Vagina (tissue), 2 donors: ENCODE measurements at places on chromosomes 2 and 18. TPM values are rescaled to one million over a fixed set of nuclear protein-coding genes. Genes with fewer than 3 reads are reported as not detected.

- DNase-seq = no peak
These were observed 93.9 kb downstream of the RHOB start for GRCh38 chr2:20540587-20541293.

- no peak for DNase-seq
These were observed 321.8 kb downstream of the KCNJ3 start for GRCh38 chr2:155020246-155020645.

DNA sequence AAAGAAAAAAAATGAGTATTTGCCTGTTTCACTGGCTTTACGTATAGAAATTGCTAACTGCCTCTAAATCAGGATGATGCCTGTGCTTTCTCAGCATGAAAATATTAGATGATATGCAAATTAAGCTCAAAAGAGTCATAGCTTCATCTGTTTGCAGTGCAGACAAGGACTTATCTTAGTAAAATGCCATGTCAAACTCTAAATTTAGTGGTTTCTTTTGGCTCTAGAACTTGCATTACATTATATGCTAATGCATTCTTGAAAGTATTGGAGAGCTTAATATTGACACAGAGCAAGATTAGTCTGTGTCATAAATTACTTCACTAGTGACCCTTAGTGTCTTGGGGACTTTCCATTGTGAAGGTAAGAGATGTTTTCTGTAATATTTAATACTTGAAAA is 1109.1 kb upstream of the NRXN1 start:
- DNase-seq = no peak

IKZF2 gene
- 29.2 TPM for total RNA-seq

GRCh38 chr2:127453392-127454171 is 35.4 kb downstream of the PROC start:
- DNase-seq = no peak

COL3A1 gene
- 123 TPM for total RNA-seq

DNA sequence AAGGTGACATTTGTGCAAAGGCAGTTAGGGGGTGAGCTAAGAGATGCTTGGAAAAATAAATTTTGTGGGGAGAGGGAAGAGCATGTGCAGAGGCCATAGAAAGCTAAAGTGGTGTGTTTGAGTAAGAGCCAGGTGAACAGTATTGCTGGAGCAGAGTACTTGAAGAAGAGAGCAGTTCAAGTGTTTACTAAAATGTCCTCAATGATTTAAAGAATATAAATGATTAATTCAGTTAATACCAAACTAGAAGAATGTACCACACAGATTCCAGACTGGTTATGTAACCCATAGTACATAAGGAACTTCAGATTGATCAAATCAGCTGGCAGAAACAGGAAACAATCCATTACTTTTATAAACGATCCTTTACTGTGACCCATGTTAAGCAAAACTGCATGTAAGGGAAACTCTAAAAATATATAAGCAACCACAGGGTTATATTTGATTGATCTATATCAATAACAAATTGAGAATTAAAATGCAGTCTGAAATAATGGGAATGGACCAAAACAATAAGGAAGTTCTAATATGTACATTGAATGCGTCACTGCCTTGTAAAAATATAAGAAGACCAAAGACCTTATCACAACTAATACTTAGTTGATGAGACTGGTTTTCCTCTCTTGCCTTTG is 76.9 kb downstream of the LDAH start:
- DNase-seq = no peak

TBR1 gene
- total RNA-seq = not detected

- no peak for DNase-seq
These were observed 1378.8 kb upstream of the DDX18 start for GRCh38 chr2:116435648-116436047.

KCNE4 gene
- 4.9 TPM for total RNA-seq

TEX51 gene
- total RNA-seq = not detected

GRCh38 chr2:149766339-149766738 is 178.8 kb upstream of the MMADHC start:
- no peak for DNase-seq

- DNase-seq = no peak
These were observed 19.1 kb upstream of the LRRTM1 start for GRCh38 chr2:80323610-80324009.

TMEM198 gene
- total RNA-seq = 1.5 TPM

DNA sequence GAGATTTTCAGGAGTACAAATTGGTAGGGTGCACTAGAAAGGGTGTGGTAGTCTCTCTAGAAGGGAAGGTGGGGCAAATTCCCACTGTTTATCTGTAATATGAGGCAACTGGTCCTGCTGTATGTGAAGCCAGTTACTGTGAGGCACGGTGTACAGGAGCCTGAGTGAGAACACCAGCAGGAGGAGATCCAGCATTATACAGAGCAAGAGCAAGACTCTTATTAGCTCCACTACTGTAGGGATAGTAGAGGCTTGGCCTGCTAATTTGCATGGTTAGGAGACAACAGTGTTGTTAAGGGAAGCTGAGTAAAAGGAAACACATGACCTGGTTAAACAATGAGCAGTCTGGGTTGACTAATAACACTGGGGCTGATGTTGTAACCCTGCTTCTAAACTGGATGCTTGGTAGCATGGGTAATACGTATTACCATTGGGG is 76.3 kb upstream of the WDSUB1 start:
- DNase-seq = no peak

GRCh38 chr2:130729322-130730299 is 741 bp downstream of the GPR148 start:
- no peak for DNase-seq

GRCh38 chr2:201345625-201346213 is 11.4 kb downstream of the FLACC1 start:
- no peak for DNase-seq

DNA sequence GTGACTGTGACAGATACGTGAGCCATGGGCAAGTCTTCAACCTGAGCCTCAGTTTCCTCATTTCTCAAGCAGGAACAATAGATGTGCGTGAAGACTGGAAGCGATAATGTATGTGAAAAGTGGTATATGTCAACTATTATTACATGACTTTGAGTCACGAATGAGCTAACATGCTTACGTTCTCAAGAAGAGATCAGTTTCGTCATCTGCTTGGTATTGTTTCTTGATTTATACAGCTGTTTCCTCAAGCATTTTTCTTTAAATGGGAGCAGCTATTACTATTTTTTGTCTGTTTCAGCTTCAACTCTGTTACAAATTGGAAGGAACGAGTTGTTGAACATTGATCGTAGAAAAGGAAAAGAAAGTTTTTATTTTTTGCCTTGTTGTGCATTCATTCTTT is 48.5 kb upstream of the THOC1 start:
- no peak for DNase-seq

DSG4 gene
- not detected for total RNA-seq

GRCh38 chr2:33104052-33104623 is 157.4 kb downstream of the LTBP1 start:
- DNase-seq = no peak

DNA sequence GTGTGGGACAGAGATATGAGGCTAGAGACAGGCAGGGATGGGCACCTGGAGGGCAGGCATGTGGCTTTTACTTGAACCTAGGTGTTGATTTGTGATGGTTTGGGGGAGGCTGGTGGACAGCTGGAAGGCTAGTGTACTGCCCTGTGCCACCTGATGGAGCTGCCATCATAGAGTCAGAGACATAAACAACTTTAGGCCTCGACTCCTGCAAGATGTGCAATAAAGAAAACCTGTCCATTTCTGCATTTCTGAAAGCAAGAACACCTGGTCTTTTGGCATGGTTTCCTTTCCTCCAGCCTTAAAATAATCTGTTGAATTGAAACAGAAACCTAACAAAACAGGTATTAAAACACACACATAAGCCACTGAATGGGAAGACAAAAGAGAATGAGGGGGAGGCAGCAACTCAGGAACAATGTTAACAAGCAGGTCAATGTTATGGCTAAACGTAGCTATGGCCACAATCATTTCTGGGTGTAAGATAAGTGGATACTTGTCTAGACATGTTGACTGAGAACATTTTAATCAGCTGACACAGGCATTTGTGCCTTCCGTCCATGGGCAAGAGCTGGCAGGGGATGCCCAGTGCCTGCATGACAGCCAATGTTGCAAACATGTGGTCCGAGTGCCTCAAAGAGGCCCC is 87.8 kb downstream of the KCTD1 start:
- peak; percentile 76 for DNase-seq

DNA sequence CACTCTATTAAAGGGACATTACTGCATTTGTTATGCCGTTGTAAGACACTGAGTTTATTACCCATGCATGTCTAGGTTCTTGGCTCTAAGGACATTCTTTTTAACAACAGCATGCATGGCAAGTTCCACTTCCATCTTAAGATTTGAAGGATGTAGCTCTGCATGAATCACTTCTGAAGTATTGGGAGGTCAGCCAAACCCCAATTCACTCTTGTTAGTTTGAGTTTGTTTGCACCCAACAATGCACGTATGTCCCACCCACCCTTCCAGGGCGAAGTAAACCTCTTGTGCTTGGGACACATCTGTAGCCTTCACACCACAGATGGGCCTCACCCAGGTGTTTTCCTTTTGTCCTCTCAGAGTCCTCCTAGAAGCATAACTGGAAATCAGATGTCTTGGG is 5.6 kb upstream of the LAMA3 start:
- no peak for DNase-seq

DNA sequence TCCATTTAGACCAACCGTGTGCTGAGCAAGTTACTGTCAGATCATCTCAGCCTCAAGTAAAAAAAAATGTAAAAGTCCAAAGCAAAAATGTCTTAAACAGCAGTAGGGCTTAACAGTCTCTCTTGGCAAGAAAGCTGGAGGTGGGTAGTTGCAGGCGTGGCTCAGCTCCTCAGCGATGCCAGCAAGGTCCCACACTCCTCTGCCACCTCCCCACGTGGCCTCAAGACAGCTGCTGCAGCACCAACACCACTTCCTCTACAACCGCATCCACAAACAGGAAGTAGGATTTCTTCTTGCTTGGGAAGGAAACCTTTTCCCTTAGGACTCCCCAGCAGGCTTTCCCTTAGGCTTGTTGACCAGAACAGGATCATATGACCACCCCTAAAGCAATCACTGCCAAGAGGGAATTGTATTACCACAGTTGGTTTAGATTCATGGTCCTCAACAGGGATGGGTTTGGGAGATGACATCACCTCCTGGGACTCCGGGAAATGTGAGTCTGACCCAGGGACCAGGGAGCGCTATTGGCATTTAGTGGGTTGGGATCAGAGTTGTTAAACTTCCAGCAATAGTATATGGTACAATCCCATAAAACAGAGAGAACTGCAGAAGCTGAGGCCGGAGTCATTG is 97.1 kb downstream of the MAPK4 start:
- no peak for DNase-seq

SPDYA gene
- 5.2 TPM for total RNA-seq

OXER1 gene
- total RNA-seq = 1.2 TPM

GRCh38 chr2:20879221-20879620 is 56.3 kb upstream of the LDAH start:
- DNase-seq = no peak

- no peak for DNase-seq
These were observed 140.7 kb downstream of the TTC27 start for GRCh38 chr2:32768387-32769174.

IL36B gene
- not detected for total RNA-seq

SERPINB13 gene
- total RNA-seq = 131 TPM

DNA sequence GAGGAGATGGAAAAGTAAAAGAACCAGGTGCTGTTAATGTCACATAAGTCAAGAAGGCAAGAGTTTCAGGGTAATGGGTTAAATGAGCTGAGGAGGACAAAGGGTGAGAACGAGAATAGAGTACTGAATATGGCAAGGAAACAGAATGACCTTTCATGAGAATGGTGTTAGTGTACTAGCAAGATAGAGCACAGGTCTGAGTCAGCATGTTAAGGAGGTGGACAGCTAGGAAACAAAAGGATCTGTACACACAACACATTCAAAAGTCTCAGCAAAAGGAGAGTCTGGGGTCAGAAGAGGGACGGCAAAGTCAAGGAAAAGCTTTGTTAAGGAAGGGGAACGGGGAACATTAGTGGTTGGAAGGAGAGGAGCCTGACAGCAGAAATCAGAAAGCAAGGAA is 28.9 kb downstream of the LMAN2L start:
- DNase-seq = no peak

LRRC30 gene
- not detected for total RNA-seq

- DNase-seq = no peak
These were observed 13.7 kb downstream of the COL5A2 start for GRCh38 chr2:189165656-189166380.

TGFA gene
- 27.7 TPM for total RNA-seq

GRCh38 chr2:30225131-30225762 is 6.1 kb upstream of the LBH start:
- DNase-seq = no peak

GRCh38 chr2:101946372-101947039 is 45.3 kb upstream of the IL1R2 start:
- no peak for DNase-seq

DLGAP1 gene
- total RNA-seq = 3.2 TPM

DNA sequence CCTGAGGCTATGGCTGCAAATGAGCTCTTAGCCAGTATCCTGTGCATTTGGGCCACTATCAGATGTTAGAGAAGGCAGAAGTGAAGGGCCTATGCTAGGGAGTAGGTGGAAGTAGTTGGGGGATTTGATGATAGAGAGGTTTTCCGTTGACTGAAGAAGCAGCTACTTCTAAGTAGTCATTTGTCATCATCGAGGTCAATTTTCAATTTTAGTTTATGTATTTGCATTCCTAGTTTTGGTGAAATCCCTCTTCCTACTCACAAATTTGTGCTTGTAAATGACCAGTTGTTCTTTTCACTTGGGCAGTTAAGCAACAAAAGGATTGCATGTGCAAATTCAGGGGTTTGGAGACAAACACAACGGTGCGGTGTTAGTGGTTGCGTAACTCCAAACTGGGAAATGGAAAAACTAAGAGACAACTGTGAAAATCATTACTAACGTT is 48.5 kb upstream of the PELI1 start:
- no peak for DNase-seq

- DNase-seq = no peak
These were observed 19.7 kb downstream of the EIF5B start for GRCh38 chr2:99356853-99357252.

LBX2 gene
- not detected for total RNA-seq

DNA sequence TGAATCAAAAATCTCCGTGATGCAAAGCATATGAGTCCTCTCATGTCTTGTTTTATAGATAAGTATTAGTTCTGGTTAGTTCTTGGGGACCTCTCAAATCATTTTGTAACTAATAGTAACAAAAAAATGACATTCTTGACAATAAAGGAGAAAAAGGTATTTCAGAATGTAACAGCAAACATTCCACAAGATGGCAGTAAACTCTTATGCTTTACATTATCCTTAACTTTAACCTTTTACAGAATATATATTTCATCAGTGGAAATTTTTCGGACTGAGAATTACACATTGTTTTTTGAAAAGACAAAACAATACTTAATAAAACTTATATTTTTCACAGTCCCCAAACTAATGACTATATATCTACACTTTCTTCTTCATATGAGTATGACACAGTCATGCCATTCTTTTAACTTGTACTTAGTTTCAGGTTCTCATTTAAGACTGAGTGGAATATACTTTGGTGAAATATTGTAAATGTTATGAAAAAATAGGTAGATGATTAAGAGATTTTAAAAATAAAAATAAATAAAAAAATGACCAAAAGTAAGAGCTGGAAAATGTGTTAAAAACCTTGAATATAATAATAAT is 142.9 kb upstream of the NXPH2 start:
- DNase-seq = no peak

SPP2 gene
- not detected for total RNA-seq

- DNase-seq = peak; percentile 76
These were observed 48.0 kb upstream of the ATP6V1B1 start for GRCh38 chr2:70887550-70888246.

- no peak for DNase-seq
These were observed 36.6 kb downstream of the ZAP70 start for GRCh38 chr2:97750017-97750416.
